ENCODE measurements at places on chromosomes 12 and 14.
A peak's percentile ranks its signal among the peaks of the same experiment; 100 is the strongest.

- DNase-seq, result no peak
Observed at GRCh38 chr12:49105504-49106084, 5.1 kb downstream of the LMBR1L start.

DNA sequence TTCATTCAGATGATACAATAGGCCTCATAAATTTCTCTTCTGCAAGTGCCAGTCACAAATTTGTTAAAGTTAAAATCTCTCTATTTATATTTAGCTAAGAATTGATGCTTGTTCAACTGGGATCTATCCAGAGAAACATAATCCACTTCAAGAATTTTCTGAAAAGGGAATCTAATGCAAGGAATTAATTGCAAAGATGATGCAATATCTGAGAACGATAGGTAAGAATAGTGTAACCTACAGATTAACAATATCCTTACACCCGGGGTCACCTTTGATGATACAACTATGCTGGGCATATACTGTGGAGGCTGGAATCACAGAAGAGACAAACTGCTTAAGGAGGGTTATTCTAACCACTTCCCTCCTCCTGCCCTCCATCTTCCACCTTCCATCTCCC, 295.1 kb downstream of the FOXG1 start:
- no peak for DNase-seq

GRCh38 chr14:103103461-103104388, 9.2 kb downstream of the EXOC3L4 start:
- peak; percentile 95 for DNase-seq

- DNase-seq, result no peak
Observed at GRCh38 chr14:77985211-77985615, 185.0 kb upstream of the NRXN3 start.

GRCh38 chr14:20550926-20551325, 9.9 kb downstream of the RNASE9 start:
- no peak for DNase-seq

DNA sequence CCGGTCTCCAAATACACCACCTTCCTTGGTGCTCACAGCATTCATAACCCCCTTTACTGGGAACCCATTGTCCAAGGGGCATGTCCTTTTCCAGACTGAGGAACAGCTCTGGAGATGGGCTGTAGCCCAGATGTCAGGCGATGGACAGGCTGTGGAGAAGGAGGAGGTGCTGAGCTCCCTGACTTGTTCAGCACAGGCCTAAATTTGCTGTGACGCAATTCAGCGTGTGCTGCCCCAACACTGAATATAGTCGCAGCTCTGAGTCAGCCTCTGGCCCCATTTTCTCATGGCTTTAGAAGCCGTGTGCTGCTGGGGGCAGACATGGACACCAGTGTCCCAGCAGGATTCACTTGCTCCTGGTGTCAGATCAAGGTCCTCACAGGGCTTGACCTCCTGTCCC, 269.1 kb downstream of the EMP1 start:
- DNase-seq, result no peak

DNA sequence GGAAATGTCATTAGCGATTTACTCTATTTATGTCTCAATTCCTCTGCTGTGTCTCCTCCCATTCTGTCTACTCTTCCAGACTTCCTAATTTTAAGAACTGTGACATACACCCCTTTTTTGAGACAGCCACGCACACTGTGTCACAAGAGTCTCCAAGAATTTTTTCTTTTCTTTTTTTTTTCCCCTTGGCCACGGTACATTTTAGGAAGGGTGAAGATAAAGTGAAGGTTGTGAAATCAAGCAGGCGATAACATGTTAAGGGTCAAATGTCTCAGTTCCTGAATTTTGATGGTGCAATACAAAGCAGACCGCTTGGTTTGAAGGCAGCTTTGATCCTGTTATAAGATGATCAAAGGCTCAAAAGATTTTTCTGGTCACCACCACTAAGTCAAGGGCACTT, 4.3 kb downstream of the OLR1 start:
- no peak for DNase-seq

- DNase-seq, result no peak
Observed at GRCh38 chr12:50188241-50188781, 21.1 kb upstream of the CERS5 start.

- no peak for DNase-seq
Observed at GRCh38 chr14:23443411-23443812, 8.0 kb upstream of the MYH7 start.

GRCh38 chr12:59059088-59059935, 139.0 kb upstream of the LRIG3 start:
- no peak for DNase-seq

- no peak for DNase-seq
Observed at GRCh38 chr14:21026988-21027315, 2.1 kb upstream of the NDRG2 start.

GRCh38 chr14:62002642-62003041, 240.4 kb downstream of the SNAPC1 start:
- no peak for DNase-seq

DNA sequence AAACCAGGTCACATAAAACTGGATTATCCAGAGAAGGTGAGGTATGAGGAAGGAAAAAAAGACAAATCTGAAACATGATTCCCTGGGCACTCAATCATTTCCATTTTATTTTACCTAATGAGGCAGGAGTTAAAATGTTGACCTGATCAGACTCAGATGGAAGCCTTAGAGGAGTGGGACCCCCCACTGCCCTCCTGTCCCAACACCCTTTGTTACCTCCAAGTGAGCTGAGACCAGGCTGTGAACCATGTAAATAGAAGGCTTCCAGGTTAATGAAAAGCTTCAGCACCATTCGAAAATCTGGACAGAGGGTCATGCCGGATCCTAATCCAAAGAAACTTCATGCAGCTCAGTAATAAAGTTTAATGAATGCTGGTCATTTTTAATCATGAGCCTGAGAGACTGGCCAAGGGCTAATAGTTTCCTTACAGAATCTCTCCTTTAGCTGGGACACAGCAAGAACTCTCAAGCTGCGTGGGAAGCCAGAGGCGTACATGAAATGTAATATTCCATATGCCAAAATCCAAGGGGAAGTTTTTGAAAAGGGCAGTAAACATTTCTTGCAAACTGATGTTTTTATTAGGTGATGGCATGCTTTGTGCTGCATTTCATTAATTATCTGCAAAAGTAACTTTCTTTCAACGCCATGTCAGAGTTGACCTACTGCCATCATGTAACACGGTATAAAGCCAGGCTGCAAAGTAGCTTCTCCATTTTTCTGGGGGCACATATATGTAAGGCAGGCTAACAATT, 183.0 kb downstream of the PAX9 start:
- no peak for DNase-seq

- no peak for DNase-seq
Observed at GRCh38 chr14:65075628-65076325, 26.5 kb downstream of the MAX start.

DNA sequence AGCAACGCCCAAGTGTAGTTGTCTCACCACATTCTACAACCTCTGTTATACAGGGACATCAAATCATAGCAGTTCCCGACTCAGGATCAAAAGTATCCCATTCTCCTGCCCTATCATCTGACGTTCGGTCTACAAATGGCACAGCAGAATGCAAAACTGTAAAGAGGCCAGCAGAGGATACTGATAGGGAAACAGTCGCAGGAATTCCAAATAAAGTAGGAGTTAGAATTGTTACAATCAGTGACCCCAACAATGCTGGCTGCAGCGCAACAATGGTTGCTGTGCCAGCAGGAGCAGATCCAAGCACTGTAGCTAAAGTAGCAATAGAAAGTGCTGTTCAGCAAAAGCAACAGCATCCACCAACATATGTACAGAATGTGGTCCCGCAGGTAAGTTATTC, 123.0 kb downstream of the ARID2 start:
- DNase-seq, result no peak

DNA sequence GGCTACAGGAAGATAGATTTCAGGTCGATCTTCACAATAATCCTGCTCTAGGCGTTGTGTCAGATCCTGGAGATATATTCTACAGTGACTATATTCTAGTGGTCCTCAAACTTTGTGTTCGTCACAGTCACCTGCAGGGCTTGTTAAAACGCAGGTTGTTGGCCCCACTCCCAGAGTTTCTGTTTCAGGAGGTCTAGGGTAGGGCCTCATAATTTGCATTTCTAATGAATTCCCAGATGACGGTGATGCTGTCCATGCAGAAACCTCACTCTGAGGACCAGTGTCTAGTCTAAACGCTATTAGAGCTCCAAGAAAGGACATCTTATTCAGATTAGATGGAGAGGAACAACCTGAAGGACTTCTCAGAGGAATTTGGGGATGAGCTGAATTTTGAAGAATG, 13.2 kb upstream of the SLC6A13 start:
- no peak for DNase-seq

DNA sequence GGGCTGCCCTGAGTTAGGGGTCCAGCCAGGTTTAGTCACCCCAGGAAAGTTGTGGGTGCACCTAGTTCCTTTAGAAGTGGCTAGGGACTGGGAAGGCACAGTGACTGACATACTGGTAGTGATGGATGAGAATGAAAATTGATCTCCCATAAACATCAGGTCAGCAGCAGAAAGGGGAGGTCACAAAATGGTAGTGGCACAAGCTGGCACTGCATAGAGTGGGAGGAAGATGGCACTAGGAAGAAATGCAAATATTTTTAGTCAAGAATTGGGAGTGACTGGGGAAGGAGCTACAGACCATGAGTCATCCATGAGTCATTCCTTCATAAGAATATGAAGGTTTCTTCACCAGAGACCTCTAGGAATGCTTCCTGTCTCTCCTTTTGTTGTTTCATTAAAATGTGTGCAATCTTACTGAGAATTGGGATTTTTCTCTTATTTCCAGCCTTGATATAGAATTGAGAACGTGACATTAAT, 198.3 kb upstream of the AMIGO2 start:
- DNase-seq, result peak; percentile 55

DNA sequence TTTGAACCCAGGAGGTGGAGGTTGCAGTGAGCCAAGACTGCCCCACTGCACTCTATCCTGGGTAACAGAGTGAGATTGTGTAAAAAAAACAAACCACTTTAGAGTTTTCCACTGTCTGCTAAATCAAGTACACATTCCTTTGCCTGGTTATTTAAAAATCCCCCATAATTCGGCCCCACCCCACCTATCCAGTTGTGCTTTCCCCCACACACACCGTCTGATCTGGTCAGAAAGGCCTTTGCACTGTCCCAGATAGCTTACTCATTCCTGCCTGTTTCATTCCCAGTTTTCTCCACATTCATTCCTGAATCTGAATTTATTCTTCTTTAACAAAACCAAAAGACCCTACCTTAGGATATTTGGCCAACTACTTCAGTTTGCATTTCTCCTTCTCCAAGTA, 29.5 kb downstream of the NINJ2 start:
- DNase-seq, result no peak

DNA sequence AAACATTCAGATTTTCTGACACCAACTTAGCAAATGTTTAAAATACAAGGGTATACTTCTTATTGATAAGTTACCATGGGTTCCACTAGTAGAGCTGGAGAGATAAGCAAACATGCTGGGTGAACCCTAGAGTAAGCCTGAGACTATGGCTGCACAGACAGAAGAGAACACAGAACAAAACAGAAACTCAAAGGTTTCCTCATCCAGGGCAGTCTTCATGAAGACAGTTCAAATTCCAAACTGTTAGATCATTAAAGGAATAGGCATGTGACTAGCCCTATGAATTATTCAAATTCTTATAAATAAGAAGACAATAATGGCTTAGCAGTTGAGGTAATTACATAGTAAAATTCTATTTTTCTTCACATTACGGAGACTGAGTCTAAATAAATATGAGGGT, 28.1 kb downstream of the BTBD7 start:
- no peak for DNase-seq

DNA sequence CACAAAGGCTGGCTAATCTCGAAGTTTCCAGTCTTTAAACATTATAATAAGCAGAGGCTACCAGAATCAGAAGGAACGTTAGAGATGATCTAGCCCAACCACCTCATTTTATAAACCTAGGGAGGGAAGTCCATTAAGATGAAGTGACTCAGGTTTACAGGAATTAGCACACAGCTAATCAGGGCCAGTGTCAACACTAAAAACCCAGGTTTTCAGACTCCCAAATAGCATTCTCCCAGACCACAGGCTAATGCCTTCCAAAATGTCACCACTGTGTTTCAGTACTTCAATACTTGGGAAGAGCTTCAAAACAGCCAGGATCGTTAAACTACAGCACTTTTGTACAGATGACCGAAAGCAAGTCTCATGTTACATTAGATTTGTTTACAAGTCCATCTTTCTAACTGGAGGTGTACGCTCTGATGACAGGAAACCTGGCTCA, 89.2 kb downstream of the FOXN3 start:
- DNase-seq, result no peak

DNA sequence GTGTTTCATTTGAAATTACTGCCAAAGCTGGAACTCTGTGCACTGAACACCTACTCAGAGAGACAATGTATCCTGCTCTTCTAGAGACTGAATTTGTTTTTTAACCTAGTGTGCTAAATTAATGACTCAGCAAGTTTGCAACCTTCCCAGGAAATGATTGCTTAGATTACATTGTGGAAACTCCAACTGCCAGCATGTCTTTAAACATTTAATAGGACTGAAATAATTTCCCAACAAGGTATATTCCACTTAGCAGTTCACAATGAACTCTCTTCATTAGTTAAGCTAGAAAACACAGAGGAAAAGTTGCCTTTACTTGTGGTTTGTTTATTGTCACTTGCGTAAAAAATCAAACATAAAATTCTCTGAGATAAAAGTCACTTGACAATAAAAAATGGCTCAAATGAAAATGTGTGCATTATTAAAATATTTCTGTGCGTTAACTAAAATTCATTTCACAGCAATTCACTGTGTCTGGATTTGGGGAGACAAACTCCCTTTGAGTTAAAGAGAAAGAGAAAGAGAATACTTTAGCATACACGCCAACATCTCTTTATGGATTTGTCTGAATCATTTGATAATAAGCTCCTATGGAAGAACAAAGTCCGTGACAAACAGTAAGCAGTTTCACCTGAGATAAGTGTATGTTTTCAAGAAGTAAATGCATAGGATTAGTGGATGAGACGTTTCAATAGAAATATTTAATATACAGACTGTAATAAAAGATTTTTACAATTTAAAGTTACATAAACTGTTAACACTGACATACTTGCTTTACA, 284.0 kb downstream of the PRKD1 start:
- DNase-seq, result no peak

- DNase-seq, result no peak
Observed at GRCh38 chr12:1501695-1502378, 92.5 kb downstream of the FBXL14 start.

- no peak for DNase-seq
Observed at GRCh38 chr14:99213101-99213500, 58.9 kb downstream of the BCL11B start.

DNA sequence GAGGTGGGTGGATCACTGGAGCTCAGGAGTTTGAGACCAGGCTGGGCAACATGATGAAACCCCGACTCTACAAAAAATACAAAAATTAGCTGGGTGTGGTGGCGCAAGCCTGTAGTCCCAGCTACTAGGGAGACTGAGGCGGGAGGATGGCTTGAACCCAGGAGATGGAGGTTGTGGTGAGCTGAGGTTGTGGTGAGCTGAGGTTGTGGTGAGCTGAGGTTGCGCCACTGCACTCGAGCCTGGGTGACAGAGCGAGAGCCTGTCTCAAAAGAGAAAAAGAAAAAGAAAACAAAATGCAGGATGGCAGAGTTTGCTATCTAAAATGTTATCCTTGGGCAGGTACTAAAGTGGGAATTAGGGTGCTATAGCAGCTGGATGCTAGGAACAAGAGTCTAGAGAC, 10.8 kb upstream of the GPRC5A start:
- DNase-seq, result no peak
